Stimulated activated CD4-positive, alpha-beta T cell treated with anti-CD3 and anti-CD28 coated beads, Interleukin-12 subunit alpha, Interleukin-12 subunit beta, amount 100 ng/mL, for 48 hours (primary cell): ENCODE measurements at places on chromosomes 4 and X.

- no peak for DNase-seq
Measured at GRCh38 chr4:146472404-146472803, 49.3 kb downstream of the SLC10A7 start.

- no peak for DNase-seq
Measured at GRCh38 chr4:22268350-22269025, 247.4 kb downstream of the ADGRA3 start.

- DNase-seq: no peak
Measured at GRCh38 chr4:7585768-7586167, 151.0 kb upstream of the PSAPL1 start.

DNA sequence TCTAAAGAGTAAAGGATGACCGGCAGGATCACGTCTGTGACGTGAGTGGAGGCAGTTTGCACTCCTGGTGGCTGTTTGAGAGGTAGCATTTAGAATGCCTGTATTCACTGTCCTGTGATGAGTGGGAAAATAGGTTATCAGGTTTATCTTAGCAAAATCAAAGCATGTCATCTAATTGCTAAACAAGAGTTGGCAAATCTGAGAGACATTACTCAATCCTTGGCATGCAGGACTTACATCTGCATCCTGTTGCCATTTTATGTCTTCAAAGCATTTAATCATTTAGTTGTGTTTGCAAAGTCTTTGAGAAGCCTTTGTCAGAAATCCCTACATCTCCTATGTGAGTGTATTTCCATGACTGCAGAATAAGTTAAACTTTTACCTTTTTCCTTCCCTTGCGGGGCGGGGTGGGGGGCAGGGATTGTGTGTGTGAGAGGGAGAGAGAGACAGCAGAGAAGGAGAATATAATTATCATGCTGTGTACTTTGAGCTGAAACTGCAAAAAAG, 41.4 kb upstream of the MSANTD1 start:
- DNase-seq: no peak

DNA sequence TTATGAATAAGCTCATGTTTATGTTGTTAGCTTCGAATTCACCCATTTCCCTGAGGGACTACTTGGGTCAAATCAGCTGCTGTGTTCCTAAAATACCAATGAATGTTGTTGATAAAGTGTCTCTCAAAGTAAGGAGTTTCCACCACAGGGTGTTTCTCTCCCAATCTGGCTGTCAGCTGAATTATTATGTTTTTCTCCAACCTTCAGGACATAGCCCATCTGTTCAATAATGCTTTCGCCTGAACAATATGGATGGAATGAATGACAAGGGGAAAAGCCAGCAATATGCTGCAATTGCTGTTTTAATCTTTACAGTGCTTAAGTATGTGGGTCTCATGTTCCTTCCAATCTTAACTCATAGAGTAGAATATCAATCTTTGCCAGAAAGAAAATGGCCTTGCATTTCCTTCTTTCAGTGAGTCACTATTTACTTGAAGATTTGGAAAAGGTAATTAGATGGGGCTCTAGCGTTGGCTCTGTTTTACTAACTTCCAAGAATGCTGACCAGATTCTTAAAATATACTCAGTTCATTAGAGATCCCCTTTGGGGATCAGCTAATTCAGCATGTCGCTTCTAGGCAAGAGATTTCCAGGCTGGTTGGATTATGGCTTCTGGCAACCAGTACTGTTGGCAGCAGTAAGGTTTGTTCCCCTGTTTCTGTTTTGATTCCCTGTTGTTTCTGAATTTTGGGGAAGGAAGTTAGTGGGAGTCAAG, 410.5 kb downstream of the PPP3CA start:
- DNase-seq: no peak

GRCh38 chr4:106868381-106869035, 167.6 kb downstream of the DKK2 start:
- no peak for DNase-seq

DNA sequence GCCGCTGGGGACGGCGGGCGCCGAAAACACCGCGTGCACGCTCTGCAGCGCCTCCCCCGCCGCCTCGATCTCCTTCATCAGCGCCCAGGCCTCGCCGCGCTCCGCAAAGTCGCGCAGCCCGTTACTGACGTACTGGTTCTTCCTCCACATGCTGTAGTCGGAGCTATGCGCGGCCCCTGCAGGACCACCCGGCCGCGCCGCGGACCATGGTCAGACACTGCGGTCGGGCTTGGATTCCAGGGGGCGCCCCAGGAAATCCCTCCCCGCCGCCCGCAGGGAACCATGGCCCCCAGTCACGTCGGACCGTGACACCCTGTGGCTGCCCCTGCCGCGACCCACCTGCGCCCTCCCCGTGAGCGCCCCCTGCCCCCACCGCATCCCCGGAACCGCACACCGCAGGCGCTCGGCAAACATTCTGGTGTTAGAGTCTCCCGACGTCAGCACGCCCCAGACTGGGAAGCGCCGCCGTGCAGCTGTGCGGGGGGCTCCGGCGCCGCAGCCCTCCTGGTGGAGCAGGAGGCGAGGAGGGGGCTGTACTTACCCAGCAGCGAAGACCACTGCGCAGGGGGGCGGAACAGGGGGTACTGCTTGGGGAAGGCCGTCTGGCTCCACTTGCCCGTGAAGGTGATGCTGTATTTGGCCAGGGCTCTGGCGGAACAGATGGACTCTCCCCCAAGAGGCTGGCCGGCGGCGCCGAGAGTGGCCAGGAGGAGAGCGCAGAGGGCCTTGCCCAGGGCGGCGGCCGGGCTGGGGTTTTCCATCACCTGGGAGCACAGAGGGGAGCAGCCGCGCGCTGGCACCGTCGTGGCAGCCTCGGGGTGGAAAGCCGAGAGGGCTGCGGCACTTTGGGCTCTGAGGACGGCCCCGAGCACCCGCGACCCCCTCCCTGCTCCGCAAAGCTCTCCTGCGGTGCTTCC, 814 bp downstream of the SPON2 start:
- DNase-seq: peak; percentile 36
